Astrocyte of the spinal cord (primary cell): ENCODE measurements at places on chromosomes 16 and 17.

GRCh38 chr16:3687792-3688191 lies 29.5 kb downstream of the TRAP1 start:
- DNase-seq, result no peak

- no peak for DNase-seq
Observed at GRCh38 chr16:29664091-29664921, 1.3 kb downstream of the SPN start.

- peak; percentile 55 for DNase-seq
Observed at GRCh38 chr17:18093616-18094408, 6.1 kb downstream of the DRG2 start.

DNA sequence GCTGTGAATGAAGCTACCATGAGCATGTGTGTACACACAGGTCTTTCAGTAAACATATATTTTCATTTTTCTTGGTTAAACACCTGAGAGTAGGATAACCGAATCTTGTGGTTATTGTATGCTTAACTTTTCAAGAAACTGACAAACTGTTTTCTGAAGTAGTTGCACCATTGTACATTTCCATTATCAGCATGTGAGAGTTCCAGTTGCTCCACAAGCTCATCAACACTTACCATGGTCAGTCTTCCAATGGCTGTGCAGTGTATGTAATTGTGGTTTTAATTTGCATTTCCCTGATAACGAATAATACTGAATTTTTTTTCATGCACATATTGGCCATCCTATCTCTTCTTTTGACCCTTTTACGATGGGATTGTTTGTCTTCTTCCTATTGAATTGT lies 31.3 kb upstream of the C1QL1 start:
- DNase-seq, result no peak

DNA sequence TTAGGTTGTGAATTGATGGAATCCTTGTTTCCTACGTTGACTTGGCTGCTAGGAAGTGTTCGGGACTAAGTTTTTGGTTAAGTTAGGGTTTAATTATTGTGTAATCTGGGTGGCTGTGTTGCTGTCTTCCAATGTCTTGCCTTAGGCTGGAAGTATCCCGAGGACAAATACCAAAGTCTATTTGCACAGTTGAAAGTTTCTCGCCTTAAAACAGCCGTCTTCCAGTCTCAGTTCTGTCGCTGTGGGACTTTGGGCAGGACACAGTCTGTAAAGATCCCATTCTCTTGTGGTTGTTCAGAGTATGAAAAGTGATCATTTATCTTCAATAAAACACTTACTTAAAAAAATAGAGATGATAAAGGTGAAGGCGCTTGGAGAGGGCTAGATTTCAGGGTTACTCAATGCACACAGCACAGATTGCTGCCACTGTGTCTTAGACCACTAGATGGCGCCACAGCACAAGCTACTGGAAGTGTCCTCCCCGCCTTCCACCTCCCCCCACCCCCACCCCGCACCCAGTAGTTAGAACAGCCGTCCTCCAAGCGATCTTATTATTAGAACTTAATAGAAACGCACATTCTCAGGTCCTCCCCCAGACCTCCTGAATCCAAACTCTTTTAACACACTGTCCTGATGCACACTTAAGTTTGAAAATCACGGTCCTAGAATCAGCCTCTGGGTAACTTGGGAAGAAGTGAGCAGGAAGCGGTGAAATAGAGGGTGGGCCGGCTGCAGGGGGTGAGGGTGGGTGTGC lies 45.8 kb downstream of the AKAP1 start:
- peak; percentile 69 for DNase-seq

DNA sequence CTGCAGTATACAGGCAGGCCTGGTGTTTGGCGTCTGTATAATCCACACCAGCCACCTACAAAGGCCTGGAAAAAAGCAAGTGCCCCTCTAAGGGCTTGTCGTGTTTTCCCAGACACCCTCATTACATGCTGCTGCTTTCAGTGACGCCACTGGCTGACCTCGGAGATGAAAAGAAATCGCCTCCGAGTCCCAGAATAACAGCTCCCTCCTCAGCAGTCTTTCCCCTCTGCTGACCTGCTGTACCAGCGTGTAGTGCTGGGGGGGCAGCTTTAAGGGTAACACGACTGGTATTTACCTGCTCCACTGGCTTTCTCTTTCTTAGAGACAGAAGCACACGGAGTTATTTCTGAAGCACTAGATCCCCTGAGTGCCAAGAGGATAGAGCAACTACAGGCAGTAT lies 296.8 kb downstream of the GRIN2A start:
- no peak for DNase-seq
